ENCODE measurements at places on chromosomes 13 and 19. TPM values are rescaled to one million over a fixed set of nuclear protein-coding genes. Genes with fewer than 3 reads are reported as not detected.

B3GNT8 gene
- 0.43 TPM for total RNA-seq

MTUS2 gene
- total RNA-seq = 0.83 TPM

ATP8A2 gene
- total RNA-seq = 2.4 TPM

ZNF541 gene
- total RNA-seq = 1.5 TPM

TPTE2 gene
- total RNA-seq = not detected

UBL3 gene
- 34.4 TPM for total RNA-seq

SIGLEC12 gene
- total RNA-seq = not detected

TNFSF13B gene
- total RNA-seq = 9.1 TPM

PSG7 gene
- total RNA-seq = not detected

GIPR gene
- total RNA-seq = 7.4 TPM

CLEC4M gene
- total RNA-seq = not detected

SRRM5 gene
- 1.5 TPM for total RNA-seq

KLK14 gene
- total RNA-seq = 0.42 TPM
